ENCODE measurements at places on chromosomes 13 and 19. TPM values are rescaled to one million over a fixed set of nuclear protein-coding genes. Genes with fewer than 3 reads are reported as not detected.

DNA sequence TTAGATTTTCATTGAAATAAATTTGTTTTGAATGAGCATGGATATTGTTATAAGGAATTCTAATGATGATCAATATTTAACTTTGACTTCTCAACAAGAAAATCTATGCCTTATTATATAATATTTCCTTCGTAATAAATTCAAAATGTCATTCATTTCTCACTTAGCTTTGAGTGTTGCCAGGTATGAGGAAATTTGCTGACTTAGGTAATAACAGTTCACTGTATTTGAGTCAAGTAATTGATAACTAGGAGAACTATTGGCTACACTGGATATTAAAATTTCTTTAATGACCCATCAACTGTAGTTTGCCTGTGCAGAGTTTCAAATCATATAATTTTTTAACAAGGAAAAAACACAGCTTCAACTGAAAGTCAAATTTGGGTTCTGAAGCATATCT, 746.6 kb downstream of the SLITRK5 start:
- no peak for DNase-seq

DNA sequence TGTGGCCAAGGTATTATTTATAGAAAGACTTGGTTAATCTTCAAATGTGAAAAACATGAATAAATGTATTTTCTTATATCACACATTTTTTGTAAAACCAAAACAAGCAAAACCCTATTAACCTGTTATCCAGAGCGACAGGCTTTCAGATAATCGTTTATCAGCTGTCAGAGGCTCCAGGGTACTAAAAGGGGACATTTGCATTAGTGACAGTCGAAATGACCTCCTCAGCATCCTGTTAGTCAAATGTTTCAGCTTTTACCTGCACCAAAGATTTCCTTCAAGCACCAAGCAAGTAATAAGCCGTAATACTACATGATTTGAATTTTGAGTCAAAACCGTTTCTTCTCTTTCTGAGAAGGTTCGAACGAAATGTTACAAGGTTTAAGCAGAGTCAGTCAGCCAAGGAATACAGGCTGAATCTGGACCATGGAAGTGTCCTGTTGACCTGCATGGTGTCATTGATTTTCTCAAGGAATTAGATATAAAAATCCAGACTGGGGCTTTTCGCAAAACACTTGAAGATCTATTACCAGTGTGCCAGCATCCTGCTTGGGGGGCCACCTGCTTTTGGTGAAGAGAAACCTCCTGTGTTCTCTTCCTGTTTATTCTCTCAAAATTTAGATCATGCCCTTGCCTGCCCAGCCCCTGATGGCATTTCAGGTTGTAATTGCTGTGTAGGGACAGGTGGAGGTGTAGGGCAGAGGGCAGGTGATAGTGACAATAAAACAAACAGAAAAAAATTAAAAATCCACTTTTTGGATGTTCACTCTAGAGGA, 11.3 kb upstream of the RFC3 start:
- no peak for DNase-seq

GRCh38 chr13:81304121-81304659, 963.3 kb upstream of the SPRY2 start:
- DNase-seq: no peak

DNA sequence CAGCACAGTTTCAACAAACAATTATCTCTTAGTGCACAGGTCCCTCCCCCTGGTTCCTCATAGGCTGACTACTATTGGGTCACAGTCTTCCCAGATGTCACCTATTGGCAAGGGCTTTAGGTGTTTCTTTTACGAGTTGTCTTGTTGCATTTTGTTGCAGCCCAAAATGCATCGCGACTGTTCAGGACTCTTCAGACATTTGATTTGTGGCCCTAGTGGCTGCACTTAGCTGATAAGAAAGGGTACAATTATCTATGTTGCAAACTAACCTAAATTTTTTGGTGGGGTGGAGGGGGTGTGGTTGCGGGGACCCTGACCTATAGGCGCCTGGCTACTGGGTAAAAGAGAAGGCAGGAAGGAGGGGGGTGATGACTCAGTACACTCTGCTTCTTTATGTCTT, 29.1 kb upstream of the ZNF714 start:
- no peak for DNase-seq

DNA sequence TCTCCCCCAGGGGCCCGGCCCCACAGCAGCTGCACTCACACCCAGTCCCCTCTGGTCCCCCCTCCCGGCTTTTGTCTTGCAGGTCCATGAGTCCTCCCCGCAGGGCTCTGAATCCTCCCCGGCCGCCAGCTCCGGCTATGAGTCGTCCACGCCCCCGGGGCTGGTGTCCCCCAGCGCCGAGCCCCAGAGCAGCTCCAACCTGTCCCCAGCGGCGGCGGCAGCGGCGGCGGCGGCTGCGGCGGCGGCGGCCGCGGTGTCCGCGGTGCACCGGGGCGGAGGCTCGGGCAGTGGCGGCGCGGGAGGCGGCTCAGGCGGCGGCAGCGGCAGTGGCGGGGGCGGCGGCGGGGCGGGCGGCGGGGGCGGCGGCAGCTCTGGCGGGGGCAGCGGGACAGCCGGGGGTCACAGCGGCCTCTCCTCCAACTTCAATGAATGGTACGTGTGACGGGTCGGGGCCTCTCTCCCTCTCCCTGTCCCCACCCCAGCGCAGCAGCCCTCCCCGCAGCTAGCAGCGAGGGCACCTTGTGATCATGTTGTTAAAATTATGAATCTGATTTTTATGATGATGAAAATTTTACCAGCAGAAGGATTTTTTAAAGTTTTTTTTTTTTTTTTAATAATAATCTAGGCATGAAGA, 3.8 kb downstream of the ZIC2 start:
- DNase-seq: no peak

ZNF667 gene
- 1.4 TPM for total RNA-seq

CBLC gene
- total RNA-seq: 2.3 TPM
